Activated CD4-positive, alpha-beta T cell treated with anti-CD3 and anti-CD28 coated beads, Interleukin-2, amount 50 U/mL, for 16 hours (primary cell): ENCODE measurements at places on chromosomes 2 and 18.

GRCh38 chr2:188884046-188884445, 90.1 kb upstream of the COL3A1 start:
- no peak for DNase-seq

DNA sequence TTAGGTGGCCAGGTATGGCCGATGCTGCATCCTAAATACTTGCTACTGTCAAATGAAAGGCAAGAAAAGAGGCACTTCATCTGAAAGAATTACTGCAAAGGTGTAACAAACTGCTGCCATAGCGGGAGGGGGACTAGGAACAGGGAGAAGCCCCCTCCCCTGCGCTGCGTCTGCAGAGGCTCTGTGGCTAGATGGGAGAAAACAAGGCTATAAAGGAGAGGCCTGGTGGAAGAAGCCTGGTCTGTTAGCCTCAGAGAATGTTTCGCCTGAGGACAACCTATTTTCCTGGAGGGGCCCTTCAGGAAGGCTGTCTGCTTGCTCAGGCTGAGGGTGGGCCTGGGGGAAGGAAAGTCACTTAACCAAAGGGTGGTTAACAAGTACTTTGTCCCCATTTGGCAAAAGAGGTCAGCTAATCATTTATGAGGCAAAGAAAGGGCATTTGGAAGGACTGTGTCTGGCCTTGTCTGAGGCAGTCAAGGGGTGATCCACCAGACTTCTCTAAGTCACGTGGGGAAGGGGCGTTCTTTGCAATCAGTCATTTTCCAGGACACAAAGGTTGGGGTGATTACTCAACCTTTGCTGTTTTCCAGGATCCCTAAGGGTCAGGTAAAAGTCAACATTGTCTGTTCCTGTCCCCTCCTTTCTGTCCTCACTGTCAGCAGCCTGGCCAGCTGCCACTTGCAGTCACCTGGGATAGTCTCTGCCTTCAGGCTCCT, 103.0 kb upstream of the TMEM200C start:
- no peak for DNase-seq

- peak; percentile 23 for DNase-seq
These were observed 7.6 kb downstream of the ITGA6 start for GRCh38 chr2:172434821-172435605.

GRCh38 chr2:205535001-205535400, 147.3 kb upstream of the NRP2 start:
- no peak for DNase-seq

- DNase-seq, result no peak
These were observed 134.3 kb downstream of the THADA start for GRCh38 chr2:43461453-43462073.

DNA sequence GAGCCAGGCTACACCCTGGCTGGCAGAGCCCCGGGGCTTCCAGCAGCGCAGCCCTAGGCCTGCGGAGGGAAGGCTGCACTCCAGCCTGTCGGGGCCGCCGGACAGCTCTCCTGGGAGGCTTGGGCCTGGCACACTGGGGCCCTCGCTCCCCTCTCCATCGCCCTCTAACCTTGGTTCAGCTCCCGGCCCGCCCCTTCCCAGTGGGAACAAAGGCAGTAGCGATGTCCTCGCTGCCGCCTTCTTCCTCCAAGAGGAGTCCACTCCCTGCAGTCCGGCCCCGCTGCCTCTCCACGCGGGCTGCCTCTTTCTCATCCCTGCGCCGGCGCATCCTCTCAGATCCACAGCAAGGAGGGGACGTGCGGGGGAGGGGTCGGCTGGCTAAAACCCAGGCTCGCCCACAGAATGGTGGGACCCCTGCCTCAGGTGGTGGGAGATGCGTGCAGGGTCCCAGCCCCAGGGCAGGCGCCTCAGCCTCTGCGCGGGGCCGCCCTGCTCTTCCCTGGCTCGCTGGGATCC, 138.1 kb downstream of the TWIST2 start:
- DNase-seq, result no peak

GRCh38 chr18:49745045-49746014, 68.0 kb downstream of the ACAA2 start:
- DNase-seq, result no peak
